ENCODE measurements at places on chromosomes 4 and X.

GRCh38 chrX:1244164-1245076 is 24.2 kb upstream of the CSF2RA start:
- no peak for DNase-seq

- DNase-seq, result no peak
Observed at GRCh38 chrX:126820700-126821420, 1.3 kb downstream of the PRR32 start.

DNA sequence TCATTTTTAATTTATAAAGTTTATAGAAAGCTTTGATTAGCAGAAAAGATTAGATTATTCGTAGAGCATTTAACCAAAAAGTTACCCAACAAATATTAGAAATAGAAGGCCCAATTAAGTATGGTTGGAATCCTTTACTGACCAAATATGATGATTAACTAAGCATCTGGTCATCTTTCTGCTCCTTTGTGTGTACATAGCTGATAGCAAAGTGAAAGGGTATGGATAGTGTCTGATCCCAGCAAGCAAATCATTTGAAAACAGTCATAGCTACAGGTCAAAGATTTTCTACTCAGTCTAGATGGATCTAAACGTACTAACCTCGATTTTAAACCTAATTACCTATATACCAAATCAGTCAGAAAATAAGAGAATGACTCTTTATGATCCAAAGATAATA is 7.3 kb upstream of the MAB21L2 start:
- no peak for DNase-seq

DNA sequence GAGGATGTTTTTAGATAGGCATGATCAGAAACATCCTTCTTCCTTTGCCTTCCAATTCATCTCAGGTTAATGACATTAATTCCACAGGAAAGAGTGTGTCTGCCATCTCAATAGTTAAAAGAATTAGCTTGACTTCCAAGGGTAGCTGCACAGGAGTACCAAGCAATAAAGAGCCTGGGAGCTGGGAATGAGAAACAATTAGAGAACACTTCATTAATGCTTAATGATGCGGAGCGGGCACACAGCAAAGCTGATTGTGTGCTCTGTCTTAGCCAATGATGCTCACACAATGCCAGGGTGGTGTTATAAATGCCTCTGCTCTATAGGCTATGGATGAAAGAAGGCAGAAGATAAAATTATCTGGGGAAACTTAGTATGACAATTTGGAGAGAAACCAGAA is 1052.5 kb upstream of the LCORL start:
- DNase-seq, result no peak

DNA sequence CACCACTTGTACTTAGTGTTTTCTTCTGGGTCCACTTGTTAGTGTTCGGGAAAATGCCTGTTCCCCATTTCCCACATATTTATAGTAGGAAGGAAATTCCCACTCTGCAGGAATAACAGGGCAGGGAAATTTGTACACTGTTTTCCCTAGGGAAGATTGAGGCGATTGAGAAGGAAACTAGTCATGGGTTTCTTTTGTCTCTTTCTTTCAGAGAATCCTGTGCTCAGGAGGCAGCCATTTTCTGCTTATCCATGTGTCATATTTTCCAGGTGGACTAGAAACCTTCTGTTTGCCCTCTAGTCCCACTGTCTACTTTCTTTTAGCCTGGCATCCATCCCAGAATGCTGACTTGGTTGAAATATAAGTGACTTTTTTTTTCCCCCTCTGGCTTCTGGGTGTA is 299.1 kb upstream of the ANKRD50 start:
- DNase-seq, result no peak

DNA sequence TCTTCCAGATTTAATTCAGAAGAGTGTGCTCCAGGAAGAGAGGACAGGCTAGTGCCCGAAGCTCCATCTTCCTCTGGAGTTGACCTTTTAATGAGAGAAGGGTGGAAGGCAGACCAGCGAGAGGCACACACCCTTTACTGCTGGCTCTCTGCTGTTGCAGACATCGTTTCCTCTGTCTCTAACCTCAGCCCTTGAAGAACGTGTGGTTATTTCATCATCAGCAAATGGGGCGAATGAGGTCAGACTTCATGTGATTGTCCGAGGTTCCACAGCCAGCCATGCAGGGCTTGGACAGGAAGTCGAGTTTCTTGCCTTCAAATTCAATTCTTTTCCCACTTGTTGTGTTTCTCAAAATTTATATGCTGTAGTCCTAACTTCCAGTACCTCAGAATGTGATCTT is 155.2 kb upstream of the MSX1 start:
- DNase-seq, result no peak

DNA sequence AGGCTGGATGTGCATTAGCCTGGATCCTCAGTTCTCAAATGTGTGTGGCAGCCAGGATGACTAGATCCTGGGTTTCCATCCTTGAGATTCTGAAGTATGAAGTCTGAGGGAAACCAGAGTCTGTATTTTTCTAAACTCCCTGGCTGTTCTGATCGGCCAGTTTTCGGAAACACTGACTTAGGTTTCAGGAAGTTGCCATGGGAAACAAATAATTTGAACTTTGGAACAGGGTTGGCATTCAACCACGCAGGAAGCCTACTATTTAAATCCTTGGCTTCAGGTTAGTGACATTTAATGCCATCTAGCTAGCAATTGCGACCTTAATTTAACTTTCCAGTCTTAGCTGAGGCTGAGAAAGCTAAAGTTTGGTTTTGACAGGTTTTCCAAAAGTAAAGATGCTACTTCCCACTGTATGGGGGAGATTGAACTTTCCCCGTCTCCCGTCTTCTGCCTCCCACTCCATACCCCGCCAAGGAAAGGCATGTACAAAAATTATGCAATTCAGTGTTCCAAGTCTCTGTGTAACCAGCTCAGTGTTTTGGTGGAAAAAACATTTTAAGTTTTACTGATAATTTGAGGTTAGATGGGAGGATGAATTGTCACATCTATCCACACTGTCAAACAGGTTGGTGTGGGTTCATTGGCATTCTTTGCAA is 67.6 kb downstream of the PDGFRA start:
- no peak for DNase-seq

DNA sequence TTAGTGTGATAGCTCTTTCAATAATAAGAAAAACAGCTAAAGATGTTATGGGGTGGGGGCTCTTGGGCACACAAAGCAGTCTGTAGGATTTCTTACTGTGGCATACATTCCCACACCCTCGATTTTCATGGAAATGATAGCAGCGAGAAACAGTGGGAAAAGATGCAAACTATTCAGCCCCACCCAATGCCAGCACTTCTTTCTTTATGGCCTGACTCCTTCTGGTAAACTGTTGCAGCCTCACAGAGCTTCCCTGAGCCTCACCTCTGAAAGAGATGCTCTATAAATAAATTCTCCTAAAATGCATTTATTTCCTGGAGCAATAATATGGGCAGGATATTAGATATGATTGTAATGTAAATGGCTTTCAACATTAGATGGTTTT is 910 bp downstream of the ANK2 start:
- no peak for DNase-seq

- DNase-seq, result no peak
Observed at GRCh38 chr4:15917297-15917696, 21.2 kb downstream of the FGFBP1 start.

- no peak for DNase-seq
Observed at GRCh38 chrX:109270580-109271484, 211.1 kb downstream of the GUCY2F start.

GRCh38 chr4:39975488-39976089 is 2.1 kb downstream of the PDS5A start:
- DNase-seq, result no peak

GRCh38 chrX:154654372-154654771 is 993 bp upstream of the CTAG2 start:
- DNase-seq, result no peak

GRCh38 chr4:84578540-84579402 is 4.2 kb upstream of the CDS1 start:
- no peak for DNase-seq

DNA sequence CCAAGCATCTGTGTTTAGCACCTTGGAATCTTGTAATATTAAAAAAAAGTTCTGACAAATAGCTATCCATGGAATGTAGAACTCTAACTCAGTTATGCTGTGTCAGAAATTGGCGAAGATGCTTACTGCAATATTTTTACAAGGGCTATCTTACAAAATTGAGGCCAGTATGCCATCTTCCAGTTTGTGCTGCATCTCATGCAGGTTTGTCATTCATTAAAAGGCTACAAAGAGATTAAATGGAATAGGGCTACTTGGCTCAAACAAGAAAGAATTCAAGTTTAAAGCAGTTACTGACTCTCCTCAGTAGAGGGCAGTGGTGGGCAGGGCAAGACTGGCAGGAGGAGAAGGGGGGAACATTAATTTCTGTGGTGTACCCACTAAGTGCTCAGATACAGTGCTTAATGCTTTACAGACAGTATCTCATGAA is 66.5 kb downstream of the SHROOM4 start:
- DNase-seq, result no peak

DNA sequence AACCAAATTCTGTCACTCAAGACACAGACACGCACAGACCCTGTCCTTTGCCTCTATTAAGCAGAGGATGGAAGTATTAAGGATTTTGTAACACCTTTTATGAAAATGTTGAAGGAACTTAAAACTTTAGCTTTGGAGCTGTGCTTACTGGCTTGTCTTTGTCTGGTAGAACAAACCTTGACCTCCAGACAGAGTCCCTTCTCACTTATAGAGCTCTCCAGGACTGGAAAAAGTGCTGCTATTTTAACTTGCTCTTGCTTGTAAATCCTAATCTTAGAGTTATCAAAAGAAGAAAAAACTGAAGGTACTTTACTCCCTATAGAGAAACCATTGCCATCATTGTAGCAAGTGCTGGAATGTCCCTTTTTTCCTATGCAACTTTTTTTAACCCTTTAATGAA is 215.7 kb downstream of the GC start:
- DNase-seq, result no peak

GRCh38 chrX:121389976-121390714 is 342.7 kb downstream of the GLUD2 start:
- DNase-seq, result no peak

DNA sequence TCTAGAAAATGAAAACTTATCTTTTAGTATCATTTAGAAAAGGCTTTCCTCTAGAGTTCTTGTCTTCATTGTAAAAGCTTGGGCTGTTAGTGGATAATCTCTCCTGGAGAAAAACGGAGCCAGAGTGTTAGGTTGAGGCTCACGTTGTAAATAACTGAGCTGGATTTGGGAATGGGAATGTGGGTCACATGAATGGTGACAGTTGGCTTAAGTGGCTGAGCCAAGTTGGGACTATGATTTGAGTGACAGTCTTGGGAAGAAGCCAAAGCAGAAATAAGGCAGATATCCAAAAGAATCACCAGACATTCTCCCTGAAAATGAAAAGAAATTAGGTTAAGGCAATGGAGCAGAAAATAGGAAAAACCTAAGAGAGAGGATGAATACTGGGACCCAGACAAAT is 33.6 kb upstream of the PDGFC start:
- no peak for DNase-seq

DNA sequence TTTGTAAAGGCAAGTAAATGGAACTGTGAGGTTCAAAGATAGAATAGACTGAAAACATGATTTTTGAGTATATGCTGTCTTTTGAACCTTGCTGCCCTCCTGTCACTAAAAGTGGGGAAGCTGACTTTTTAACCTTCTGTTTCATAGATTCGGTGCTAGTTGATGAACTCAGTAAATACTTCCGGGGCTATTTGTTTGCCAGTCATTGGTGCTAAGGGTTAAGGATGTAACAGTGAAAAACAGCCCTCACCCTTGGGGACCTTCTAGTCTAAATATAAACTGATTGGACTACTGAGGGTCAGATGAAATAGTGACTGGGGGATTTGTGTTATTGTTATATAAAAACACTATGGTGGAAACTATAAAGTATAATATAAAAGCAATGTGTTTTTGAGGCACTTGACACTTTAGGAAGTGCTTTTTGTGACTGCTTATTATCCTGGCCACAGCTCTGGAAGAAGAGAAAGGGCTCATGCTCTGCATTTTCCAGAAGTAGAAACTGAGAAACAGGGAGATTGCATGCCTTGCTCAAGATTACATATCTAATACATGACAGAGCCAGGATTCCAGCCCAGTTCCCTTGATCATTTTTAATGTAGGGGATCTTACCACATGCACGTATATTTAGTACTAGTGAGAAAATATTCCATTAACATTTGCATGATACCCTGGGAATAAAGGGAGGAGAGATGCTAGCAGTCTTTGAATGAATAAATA is 3.9 kb downstream of the BST1 start:
- no peak for DNase-seq

- DNase-seq, result no peak
Observed at GRCh38 chr4:41364876-41365275, 108.1 kb downstream of the UCHL1 start.

GRCh38 chr4:170278460-170278859 is 188.7 kb upstream of the AADAT start:
- DNase-seq, result no peak

DNA sequence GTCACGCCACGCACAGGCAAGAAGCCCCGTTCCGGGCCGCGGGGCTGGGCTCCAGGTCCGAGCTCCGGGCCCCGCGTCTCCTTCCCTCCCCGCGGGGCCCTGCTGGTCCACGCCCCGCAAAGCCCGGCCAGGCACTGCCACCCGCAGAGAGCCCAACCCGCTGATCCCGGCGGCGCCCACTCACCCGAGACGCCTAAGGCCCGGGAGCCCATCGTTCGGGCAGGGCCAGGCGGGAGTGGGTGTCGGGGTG is 870 bp downstream of the PDZD4 start:
- DNase-seq, result no peak

GRCh38 chrX:111504941-111505340 is 6.5 kb upstream of the SERTM2 start:
- no peak for DNase-seq

DNA sequence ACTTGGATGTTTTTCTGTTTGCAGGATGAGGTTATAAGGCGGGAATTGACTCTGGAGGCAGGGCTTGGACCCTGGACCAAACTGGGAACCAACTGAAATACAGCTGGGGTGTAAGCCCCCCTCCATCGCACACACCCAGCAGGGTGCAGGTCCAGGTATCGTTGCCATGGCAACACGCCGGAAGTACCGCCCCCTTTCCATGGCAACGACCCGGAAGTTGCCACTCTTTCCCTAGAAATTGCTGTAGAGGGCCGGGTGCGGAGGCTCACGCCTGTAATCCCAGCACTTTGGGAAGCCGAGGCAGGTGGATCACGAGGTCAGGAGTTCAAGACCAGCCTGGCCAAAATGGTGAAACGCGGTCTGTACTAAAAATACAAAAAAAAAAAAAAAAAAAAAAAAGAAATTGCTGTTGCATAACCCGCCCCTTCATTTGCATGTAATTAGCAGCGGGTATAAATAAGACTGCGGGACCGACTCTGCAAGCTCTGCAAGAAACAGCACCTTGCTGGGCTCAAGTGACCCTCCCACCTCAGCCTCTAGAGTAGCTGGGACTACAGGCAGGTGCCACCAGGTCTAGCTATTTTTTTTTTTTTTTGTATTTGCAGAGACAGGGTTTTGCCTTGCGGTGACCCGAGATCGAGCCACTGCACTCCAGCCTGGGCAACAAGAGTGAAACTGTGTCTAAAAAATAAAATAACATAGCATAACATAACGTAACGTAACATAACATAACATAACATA is 139.6 kb downstream of the CRLF2 start:
- DNase-seq, result no peak
